ENCODE measurements at places on chromosomes 16 and 17.
A peak's percentile ranks its signal among the peaks of the same experiment; 100 is the strongest.

GRCh38 chr17:15454346-15454745, 13.1 kb downstream of the CDRT4 start:
- DNase-seq = no peak
- no peak overlapping the region for H3K27ac ChIP-seq
- H3K4me3 ChIP-seq = no peak overlapping the region
- peaks cover 50% of the 10 kb centered on the region for H3K4me1 ChIP-seq

DNA sequence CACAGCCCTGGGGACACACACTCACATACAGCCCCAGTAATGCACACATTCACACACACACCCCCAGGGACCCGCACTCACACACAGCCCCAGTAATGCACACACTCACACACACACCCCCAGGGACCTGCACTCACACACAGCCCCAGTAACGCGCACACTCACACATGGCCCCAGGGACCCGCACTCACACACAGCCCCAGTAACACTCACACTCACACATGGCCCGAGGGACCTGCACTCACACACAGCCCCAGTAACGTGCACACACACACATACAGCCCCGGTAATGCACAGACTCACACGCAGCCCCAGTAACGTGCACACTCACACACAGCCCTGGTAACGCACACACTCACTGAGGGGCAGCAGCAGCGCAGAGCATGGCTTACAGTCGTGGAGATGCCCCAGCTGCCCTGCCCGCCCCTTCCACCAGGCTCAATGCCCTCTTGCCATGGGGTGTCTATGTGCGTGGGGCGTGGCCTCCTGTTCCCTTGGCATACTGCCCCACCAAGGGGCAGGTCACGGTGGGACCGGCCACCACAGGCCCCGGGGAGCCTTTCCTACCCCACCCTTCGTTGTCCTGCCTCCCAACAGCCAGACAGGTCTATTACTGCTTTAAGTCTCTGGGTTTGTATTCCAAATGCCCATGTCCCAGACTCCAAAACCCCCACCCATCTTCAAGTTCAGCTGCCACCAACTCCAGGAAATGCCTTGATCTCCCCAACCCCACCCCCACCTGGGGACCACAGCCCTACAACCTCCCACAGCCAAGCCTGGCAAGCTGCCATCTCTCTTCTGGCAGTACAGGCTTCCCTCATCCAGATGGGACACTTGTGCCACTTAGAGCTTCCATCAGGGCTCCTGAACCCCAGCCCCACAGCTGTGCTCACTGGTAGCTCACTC, 2.7 kb downstream of the CCDC102A start:
- no peak overlapping the region for H3K4me3 ChIP-seq
- peak overlapping the region; percentile 7 for H3K27ac ChIP-seq
- no peak for DNase-seq
- H3K4me1 ChIP-seq = peaks cover 67% of the 10 kb centered on the region
- H3K36me3 ChIP-seq = no peaks in the 10 kb centered on the region

DNA sequence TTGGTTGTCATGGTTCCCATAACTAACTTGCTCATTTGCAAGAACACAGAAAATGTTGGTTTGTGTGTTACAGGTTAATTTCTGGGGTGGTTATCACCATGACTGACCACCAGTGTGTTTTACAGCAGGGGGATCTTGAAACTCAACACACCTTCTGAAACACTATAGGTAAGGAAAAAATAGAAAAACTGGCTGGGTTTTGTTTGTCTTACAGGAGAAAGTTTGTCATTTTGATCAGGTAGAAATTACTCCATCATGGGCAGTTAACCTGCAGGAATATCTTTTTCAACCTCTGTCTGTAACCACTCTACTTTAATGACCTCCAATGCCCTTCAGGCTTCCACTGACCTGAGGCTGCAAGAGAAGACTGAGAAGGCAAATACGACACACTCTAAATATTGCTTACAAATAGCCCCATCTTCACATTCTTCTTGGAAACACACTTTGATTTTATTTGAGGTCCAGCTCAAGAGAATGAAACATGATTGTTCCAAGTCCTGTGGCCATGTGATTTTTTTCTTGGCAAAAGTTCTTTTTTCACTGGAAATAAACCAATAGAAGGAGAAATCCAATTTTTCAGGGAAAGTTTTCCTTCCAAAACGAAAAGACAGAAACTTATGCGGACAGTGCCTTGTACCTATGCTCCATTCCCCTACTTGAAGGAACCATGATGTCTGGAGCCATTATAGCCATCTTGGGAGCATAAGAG, 428.7 kb upstream of the SALL1 start:
- H3K4me3 ChIP-seq = no peak overlapping the region
- DNase-seq = no peak
- H3K4me1 ChIP-seq = no peaks in the 10 kb centered on the region

- no peak overlapping the region for H3K4me3 ChIP-seq
- peaks cover 4% of the 10 kb centered on the region for H3K4me1 ChIP-seq
- no peak for DNase-seq
- peaks cover 92% of the 10 kb centered on the region for H3K36me3 ChIP-seq
Measured at GRCh38 chr16:22323173-22323958, 26.2 kb downstream of the POLR3E start.

DNA sequence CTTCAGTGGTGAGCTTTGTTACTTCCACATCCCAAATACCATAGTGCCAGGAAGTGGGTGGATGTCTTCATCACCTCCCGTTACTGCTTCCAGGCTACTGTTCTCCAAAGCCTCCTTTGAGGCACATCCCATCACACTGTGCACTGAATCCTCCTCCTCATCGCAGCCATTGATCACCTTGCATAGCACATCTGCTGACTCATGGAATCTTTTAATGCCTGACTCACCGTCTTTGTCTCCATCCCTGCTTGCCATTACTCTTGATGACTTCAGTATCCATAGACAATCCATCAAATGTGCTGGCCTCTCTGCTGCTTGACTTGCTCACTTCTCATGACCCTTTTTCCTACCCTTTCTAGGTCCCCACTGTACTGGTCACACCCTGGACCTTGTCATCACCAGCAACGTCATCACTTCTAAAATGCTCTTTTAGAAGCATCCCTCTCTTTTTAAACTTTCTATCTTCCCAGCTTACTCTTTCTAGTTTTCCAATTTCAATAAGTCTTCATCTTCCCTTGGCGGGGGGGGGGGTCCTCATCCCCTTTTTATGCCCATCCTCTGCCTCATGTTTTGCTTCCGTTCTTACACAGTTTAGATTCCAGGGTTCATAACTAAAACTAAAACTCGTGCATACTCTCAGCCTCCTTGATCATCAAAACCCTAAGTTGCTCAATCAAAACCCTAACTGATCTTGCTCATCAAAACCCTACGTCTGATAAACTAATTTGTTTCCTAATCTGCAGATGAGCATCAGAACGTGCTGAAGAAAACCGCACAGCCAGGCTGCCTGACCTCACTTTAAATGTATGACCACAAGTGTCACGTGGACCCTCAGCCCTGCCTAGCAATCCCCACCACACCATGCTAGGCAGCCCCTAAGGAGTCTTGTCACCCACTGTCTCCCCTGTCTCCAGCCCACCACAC, 289.7 kb upstream of the ZFHX3 start:
- H3K27ac ChIP-seq = no peak overlapping the region
- H3K4me1 ChIP-seq = no peaks in the 10 kb centered on the region
- no peak for DNase-seq
- H3K27me3 ChIP-seq = no peaks in the 10 kb centered on the region

GRCh38 chr16:67174706-67175231, 4.4 kb downstream of the NOL3 start:
- H3K27me3 ChIP-seq = no peaks in the 10 kb centered on the region
- peak overlapping the region; percentile 90 for H3K27ac ChIP-seq

GRCh38 chr17:3048727-3049471, 14.5 kb downstream of the OR1D5 start:
- H3K4me3 ChIP-seq = peak overlapping the region; percentile 58
- no peaks in the 10 kb centered on the region for H3K4me1 ChIP-seq
- DNase-seq = peak; percentile 98
- no peaks in the 10 kb centered on the region for H3K36me3 ChIP-seq

DNA sequence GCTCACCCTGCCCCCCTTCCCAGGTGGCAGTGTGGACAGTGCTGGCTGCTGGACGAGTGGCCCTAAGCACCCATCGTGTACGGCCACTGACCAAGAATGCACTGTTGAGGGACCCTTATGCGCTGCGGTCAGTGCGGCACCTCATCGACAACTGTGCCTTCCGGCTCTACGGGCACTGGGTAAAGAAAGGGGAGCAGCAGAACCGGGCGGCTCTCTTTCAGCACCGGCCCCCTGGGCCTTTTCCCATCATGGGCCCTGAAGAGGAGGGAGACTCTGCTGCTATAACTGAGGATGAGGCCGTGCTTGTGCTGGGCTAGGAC, 5.1 kb downstream of the CFAP119 start:
- H3K27ac ChIP-seq = no peak overlapping the region
- DNase-seq = no peak
- H3K4me1 ChIP-seq = no peaks in the 10 kb centered on the region
- H3K36me3 ChIP-seq = peaks cover 25% of the 10 kb centered on the region
- H3K27me3 ChIP-seq = no peaks in the 10 kb centered on the region
- H3K4me3 ChIP-seq = no peak overlapping the region

- peaks cover 7% of the 10 kb centered on the region for H3K4me1 ChIP-seq
- no peak overlapping the region for H3K4me3 ChIP-seq
- H3K27me3 ChIP-seq = no peaks in the 10 kb centered on the region
Measured at GRCh38 chr16:2091547-2092255, 43.9 kb downstream of the TSC2 start.

- H3K4me3 ChIP-seq = peak overlapping the region; percentile 21
- no peaks in the 10 kb centered on the region for H3K36me3 ChIP-seq
- peak overlapping the region; percentile 99 for H3K27ac ChIP-seq
- no peaks in the 10 kb centered on the region for H3K4me1 ChIP-seq
- no peaks in the 10 kb centered on the region for H3K27me3 ChIP-seq
Measured at GRCh38 chr17:7838090-7839075, 4.4 kb downstream of the KDM6B start.

DNA sequence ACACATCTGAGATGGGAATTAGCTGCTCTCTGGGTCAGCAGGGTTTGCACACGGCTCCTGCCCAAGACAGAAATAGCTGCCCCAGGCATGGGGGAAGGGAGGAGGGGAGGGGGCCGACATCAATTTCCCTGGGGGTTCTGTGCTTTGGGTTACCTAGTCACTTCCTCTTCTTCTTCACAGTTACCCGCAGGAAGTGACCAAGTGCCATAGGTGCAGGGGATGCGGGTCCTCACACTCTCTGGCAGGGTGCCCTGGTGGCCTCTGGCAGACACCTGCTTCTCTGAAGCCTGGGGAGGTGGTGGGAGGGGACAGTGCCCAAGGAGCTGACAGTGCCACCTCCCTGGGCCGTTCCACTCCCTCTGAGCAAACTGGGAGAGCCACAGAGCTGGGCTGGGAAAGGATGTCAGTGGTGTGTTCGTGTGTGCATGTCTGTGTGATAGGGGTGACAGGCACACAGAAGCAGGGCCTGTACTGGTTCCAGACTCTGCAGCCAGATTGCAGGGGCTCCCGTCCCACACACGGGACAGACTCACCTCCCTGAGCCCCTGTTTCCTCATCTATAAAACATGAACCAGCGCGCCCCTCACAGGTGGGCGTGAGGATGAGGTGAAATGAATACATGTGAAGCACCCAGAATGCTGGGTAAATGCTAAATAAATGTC, 18.2 kb downstream of the SCN4A start:
- no peak overlapping the region for H3K27ac ChIP-seq
- H3K4me1 ChIP-seq = no peaks in the 10 kb centered on the region
- DNase-seq = no peak
- no peaks in the 10 kb centered on the region for H3K27me3 ChIP-seq
- H3K36me3 ChIP-seq = no peaks in the 10 kb centered on the region

DNA sequence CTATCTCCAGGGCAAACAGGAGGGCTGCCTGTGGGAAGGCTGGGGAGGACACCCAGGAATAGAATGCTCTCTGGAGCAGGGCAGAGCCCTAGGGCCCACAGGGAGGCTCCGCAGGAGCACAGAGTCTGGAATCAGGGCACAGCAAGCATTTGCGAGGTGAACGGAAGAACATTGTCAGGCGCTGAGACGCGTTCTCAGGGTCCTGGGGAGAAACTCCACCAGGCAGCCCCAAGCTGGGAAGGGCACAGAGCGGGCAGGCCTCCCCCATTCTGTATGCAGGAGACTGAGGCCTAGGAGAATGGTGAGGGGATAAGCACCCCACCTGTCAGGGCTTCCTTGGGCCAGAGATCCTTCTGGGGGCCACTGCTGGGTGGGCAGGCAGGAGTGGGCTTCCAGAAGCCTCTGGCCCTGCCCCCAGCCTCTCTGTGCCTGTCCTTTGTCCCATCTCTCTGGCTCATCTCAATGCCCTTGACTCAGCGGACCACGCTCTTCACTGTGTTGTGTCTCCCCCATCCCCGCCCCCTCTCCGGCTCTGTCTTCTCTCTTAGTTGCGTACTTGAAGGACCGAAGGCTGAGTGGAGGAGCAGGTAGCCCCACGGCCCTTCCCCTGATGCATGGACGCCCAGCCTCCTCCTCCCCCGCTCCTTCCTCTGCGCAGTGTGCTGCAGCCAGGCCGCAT, 5.1 kb upstream of the SETD6 start:
- no peaks in the 10 kb centered on the region for H3K27me3 ChIP-seq
- no peaks in the 10 kb centered on the region for H3K4me1 ChIP-seq
- no peak overlapping the region for H3K27ac ChIP-seq
- DNase-seq = peak; percentile 21

- no peaks in the 10 kb centered on the region for H3K27me3 ChIP-seq
- DNase-seq = no peak
- H3K4me1 ChIP-seq = no peaks in the 10 kb centered on the region
- H3K27ac ChIP-seq = no peak overlapping the region
- H3K36me3 ChIP-seq = peaks cover 11% of the 10 kb centered on the region
Measured at GRCh38 chr16:629185-629832, 1.5 kb upstream of the WFIKKN1 start.

DNA sequence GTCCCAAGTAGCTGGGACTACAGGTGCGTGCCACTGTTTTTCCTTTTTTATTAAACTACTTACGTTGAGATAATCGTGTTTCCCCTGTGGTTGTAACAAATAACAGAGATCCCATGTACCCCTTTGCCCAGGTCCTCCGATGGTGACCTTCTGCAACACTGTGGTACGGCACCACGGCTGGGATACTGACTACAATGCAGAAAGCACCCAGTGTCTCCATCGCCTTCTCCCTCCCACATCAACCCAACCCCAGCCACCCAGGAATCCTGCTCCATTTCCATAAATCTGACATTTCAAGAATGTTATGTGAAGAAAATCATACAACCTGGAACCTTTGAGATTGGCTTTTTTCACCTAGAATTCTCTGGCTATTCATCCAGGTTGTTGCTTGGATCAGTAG, 22.1 kb downstream of the MPRIP start:
- peak overlapping the region; percentile 27 for H3K27ac ChIP-seq
- H3K27me3 ChIP-seq = no peaks in the 10 kb centered on the region
- no peak overlapping the region for H3K4me3 ChIP-seq
- peaks cover 65% of the 10 kb centered on the region for H3K4me1 ChIP-seq

DNA sequence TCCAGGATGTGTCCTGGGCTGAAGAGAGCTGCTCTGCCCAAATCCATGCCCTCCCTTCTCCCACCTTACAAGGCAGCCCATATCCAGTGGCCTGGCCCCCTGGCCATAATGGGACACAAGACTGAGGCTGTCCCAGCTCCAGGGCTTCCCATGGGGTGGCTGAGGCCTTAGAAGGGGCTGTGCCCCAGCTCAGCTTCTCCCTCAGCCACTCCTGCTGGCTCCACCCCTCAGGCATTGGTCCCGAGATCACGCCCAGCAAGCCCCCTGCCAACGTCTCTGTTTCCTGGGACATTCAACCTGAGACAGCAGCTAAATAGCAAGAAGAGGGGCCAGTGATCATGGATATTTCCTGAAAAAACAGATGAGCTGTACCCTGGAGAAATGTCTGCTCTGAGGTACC, 43.3 kb downstream of the ARHGAP27 start:
- no peaks in the 10 kb centered on the region for H3K27me3 ChIP-seq
- H3K4me1 ChIP-seq = no peaks in the 10 kb centered on the region
- DNase-seq = no peak
- no peak overlapping the region for H3K4me3 ChIP-seq

- no peaks in the 10 kb centered on the region for H3K36me3 ChIP-seq
- H3K27ac ChIP-seq = no peak overlapping the region
- H3K4me1 ChIP-seq = peaks cover 9% of the 10 kb centered on the region
- DNase-seq = no peak
- H3K4me3 ChIP-seq = no peak overlapping the region
- H3K27me3 ChIP-seq = no peaks in the 10 kb centered on the region
Measured at GRCh38 chr16:24849641-24850040, 3.9 kb downstream of the SLC5A11 start.
